Breast epithelium (tissue), 4 donors: ENCODE measurements at places on chromosomes 2 and 18. TPM values are rescaled to one million over a fixed set of nuclear protein-coding genes. Genes with fewer than 3 reads are reported as not detected.

The CRYBA2 gene
- total RNA-seq: not detected

The UNC50 gene
- 67.4 TPM for total RNA-seq

The TRIM43B gene
- not detected for total RNA-seq

The HSBP1L1 gene
- 38.3 TPM for total RNA-seq

The ITGA4 gene
- 12.5 TPM for total RNA-seq

The FBXO48 gene
- total RNA-seq: 0.98 TPM

The MEIS1 gene
- total RNA-seq: 37.9 TPM

The CAPN14 gene
- 0.44 TPM for total RNA-seq

The PLEKHB2 gene
- 47.4 TPM for total RNA-seq

The CCDC85A gene
- 7.5 TPM for total RNA-seq

The CPLX4 gene
- not detected for total RNA-seq

The FBXO15 gene
- total RNA-seq: 1.3 TPM

The ASXL3 gene
- 3.4 TPM for total RNA-seq

The RFTN2 gene
- total RNA-seq: 2.3 TPM

The NYAP2 gene
- total RNA-seq: 0.15 TPM

The UGT1A10 gene
- total RNA-seq: not detected

The CTIF gene
- 32.6 TPM for total RNA-seq

The FOXI3 gene
- total RNA-seq: not detected

The CRACDL gene
- 0.96 TPM for total RNA-seq

The ABCA12 gene
- 3.6 TPM for total RNA-seq

The ADGRF3 gene
- total RNA-seq: not detected

The DYNAP gene
- not detected for total RNA-seq

The MYO1B gene
- 34.1 TPM for total RNA-seq

The STPG4 gene
- total RNA-seq: not detected

The IGFBP5 gene
- total RNA-seq: 177 TPM

The TANC1 gene
- 18.9 TPM for total RNA-seq
